Activated T-cell treated with anti-CD3 and anti-CD28 coated beads for 24 hours (primary cell): ENCODE measurements at places on chromosomes 11 and 22.

DNA sequence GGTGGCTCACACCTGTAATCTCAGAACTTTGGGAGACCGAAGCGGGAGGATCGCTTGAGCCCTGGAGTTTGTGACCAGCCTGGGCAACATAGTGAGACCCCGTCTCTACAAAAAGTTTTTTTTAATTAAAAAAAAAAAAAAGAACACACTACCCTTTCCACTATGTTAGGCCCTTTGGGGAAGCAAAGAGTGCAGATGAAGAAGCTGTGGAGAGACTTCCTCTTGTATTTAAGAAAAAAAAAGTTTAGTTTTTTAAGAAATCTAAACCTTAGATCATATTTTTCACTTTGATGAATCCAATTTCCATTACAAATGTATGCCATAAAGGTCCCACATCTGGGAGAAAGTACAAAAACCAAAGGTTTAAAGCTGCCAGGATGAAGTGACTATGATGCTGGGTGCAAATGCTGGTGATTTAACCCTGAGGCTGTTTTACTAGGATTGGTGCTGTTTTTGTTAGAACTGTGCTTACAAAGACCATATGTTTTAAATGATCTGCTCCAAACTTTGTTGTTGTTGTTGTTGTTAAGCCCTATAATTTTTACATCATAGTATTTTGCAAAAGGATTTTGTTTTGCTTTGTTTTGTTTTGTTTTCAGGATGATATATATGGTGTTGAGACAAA lies 28.9 kb upstream of the ACER3 start:
- DNase-seq: no peak

- DNase-seq: no peak
Measured at GRCh38 chr11:61267437-61267841, 26.5 kb downstream of the PGA5 start.

DNA sequence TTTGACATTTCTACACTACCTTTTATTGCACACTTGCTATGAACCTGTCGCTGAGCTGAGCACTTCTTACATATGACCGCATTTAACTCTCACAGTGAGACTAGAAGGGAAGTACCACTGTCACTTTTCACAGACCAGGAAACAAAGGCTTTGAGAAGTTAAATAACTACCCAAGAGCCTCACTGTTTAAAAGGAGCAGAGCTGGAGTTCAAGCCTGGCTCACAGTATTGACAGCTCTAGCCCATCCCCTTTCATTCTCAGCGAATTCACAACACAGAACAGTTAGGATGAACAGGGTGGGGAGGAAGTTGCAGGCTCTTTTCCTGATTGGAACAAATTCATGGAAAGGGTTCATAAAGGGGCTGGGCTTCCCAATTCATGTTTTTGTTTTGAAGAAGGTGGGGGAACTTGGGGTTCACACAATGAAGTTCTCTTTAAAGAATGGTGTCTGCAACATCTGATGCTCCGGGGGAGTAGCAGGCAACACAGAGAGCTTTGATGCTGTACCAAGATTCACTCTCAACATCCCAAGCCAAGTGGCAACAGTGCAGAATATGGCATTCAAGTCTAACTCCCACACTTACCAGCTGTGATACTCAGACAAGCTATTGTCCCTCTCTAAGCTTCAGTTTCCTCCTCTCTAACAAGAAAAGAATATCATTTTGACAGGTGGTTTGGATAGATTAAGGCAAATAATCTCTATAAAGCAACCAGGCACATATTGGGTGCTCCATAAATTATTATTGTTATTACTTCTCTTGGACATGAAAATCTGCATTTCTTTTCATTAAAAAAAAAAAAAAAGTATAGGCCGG lies 17.2 kb downstream of the SCGB1A1 start:
- DNase-seq: no peak

- no peak for DNase-seq
Measured at GRCh38 chr11:57425565-57426438, 1.1 kb downstream of the SLC43A3 start.

DNA sequence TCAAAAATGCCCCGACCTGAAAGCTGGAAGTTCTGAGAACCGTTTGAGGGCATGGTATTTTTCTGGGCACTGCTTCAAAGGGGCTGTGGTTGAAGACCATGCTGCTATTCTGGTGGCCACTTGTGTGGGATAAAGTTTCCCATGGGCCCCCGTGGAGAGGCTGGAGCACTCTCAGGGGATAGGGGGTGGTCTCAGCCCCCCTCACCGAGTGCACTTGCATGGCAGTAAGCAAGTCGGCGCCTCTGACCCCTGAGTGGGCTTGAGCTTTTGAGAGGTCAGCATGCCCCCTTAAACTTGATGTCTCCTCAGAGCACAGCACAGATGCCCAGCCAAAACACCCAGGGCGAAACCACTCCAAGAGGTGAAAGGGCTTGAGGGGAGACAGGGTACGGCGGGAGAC lies 35.6 kb downstream of the TIMP3 start:
- DNase-seq: no peak

DNA sequence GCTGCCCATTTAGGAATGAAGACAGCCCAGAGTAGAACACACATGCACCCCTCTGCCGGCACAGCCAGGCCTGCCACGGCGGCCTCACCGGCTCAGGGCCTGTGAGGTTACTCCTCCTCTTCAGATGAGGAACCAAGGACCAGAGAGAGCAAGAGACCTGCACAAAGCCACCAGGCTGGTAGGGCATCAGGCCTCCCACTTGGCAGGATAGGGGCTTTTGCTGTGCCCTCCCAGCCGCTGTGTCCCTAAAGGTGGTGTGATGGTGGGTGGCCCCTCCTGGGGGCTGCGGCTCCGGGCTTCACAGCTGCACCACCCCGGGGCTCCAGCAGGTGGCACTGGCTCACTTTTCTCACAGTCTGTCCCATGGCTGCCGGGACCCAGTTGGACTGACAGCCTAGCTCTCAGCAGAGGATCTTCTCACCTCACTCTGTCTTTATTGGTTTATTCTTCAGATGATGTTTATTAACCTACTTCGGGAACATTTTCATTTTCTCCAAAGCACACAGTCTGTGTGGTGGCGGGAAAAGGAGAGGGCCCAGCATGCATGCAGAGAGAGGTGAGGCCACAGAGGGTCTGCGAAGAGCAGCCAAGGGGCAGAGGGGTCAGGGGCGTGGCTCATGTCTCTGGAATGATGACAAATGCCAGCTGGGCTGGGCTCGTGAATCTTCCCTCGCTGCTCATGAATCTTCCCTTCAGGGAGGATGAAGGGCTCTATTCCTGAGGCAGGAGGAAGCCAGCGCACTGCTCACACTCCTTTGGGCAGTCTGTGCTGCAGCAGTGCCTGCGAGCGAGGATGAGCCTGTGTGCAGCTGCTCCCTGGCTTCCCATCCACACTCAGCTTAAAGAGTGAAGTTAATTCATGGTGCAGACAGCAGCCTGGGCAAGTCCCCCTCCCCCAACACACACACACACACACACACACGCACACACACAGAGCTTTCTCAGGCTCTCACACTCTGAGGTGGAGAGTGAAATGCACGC lies 101.1 kb upstream of the PITPNB start:
- peak; percentile 61 for DNase-seq

DNA sequence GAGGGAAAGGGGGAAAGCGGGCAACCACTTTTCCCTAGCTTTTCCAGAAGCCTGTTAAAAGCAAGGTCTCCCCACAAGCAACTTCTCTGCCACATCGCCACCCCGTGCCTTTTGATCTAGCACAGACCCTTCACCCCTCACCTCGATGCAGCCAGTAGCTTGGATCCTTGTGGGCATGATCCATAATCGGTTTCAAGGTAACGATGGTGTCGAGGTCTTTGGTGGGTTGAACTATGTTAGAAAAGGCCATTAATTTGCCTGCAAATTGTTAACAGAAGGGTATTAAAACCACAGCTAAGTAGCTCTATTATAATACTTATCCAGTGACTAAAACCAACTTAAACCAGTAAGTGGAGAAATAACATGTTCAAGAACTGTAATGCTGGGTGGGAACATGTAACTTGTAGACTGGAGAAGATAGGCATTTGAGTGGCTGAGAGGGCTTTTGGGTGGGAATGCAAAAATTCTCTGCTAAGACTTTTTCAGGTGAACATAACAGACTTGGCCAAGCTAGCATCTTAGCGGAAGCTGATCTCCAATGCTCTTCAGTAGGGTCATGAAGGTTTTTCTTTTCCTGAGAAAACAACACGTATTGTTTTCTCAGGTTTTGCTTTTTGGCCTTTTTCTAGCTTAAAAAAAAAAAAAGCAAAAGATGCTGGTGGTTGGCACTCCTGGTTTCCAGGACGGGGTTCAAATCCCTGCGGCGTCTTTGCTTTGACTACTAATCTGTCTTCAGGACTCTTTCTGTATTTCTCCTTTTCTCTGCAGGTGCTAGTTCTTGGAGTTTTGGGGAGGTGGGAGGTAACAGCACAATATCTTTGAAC lies 6.8 kb downstream of the MALAT1 start:
- DNase-seq: no peak

DNA sequence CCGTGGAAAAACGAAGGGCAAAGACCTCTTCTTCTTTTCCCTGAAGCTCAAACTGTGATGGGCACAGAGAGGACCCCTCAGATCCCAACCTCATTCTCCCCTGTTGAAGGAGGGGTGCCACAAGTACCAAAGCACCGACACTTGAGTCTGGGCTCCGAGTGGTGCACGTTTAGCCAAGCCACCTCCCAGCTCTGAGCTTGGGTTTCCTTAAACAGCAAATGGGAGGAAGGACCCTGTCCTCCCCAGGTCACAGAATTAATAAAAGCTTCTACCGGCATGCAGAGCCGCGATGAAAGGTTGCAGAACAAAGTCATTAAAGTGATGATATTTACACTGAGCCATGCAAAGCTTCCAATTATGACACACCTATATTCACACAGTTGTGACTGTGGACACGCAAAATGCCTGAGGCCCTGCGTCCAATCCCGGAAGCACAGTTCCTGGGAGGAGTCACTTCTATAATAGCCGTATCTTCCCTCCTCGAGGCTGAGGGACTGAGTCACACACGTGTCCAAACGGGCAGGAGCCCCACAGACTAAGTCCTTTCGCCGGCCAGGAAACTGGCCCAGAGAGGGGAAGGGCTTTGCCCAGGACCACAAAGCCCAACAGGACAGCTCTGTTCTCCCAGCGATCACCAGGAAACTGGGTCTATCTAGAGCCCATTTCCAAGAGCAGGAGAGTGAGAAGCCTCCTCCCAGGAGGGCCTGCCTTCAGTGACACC lies 922 bp upstream of the CSNK1E start:
- no peak for DNase-seq

DNA sequence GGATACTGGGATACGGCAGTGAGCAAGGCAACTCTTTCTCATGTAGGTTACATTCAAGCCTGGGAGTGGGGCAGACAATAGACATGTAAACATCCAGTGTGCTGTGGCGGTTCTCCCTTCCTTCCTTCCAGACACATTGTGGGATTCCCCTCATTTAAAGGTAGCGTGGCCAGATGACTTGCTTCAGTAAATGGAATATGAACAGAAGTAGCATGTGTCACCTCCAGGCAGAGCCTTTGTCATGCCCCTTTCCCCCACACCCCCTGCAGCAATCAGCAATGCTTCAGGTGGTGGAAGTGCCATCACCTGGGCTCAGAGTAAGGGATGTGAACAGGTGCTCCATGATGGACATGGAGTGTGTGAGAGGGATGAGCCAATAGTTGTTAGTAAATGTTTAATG lies 34.8 kb upstream of the TTC12 start:
- no peak for DNase-seq

GRCh38 chr11:6686006-6686405 lies 2.9 kb upstream of the MRPL17 start:
- DNase-seq: no peak

- no peak for DNase-seq
Measured at GRCh38 chr11:126265811-126266210, 2.9 kb downstream of the SRPRA start.

DNA sequence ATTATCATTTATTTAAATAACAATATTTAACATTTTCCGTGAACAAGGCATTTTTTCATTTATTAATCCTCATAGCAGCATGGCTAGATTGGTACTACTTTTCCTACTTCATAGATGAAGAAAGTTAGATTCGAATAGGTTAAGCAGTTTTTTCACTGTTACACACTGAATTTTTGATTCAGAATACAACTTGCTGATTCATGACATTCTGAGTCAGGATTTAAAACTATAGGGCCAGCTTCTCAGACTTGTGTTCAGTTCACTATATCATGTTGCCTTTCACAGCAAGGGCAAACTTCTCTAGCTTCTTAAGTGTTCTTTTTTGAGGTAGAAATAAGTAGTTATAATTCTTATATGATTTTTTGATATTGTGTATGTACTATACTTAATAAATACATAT lies 31.5 kb downstream of the CYP2R1 start:
- no peak for DNase-seq

DNA sequence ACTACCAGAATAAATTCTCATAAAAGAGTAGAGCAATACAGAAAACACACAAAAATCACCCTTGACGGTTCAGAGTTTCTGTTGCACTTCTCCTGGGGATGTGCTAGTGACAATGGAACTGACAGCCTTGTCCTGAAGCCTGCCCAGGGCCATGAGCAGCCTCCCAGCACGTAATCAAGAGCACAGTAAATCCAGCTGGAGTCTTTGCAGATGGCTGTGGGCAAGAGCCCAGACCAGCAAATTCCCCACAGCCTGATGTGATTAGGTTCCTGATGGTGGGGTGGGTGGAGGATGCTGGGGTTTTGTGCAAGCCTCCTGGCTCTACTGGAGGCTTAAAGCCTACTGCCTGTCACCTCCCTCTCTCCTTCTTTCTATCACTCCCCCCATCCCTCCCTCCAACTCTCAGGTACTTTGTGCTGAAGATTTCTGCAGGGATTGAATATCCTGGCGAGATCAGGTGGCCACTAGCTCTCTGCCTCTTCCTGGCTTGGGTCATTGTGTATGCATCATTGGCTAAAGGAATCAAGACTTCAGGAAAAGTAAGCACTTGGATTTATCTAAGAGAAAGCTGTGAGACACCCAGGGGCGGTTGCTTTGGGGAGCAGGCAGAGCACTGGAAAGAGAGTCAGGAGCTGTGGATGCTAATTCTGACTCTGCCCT lies 18.1 kb downstream of the SLC6A5 start:
- no peak for DNase-seq

GRCh38 chr11:117410861-117411710 lies 83.4 kb downstream of the CEP164 start:
- no peak for DNase-seq

DNA sequence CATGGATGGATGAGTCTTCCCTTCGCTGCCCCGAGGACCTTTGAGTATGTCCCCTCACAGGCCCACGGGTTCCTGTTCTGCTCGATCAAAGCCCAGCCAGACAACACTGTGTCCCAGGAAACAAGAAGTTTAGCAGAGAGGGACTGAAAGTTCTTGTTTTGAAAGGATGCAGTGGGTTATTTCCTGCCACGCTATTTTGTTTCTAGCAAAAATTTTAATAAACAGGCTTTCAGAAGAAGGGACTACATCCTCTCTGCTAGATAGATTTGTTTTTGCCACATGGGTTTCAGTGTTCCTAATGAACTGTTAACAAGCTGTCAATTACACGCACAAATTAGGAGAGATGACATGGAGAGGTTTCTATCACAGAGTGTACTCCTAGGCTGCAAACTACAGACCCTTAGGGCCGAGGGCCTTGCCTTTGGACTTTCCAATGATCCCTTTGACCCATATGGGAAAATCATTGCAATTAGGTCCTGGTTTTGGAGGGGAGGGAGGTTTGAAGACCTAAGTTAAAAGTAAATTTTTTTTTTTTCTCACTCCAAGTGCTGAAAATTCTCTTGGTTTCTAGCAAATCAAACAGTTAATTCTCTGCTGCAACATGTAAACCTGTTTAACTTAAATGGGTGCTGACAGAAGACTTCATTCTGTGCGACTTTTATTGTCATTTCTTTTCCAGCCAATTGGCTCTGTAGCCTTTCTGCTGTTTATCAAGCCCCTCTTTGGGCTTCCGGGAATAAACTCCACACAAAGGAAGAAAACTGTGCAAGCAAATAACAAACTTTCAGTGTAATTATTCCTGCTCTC lies 81.4 kb downstream of the RCN1 start:
- no peak for DNase-seq
